ENCODE measurements at places on chromosomes 7 and 10.
A peak's percentile ranks its signal among the peaks of the same experiment; 100 is the strongest.

DNA sequence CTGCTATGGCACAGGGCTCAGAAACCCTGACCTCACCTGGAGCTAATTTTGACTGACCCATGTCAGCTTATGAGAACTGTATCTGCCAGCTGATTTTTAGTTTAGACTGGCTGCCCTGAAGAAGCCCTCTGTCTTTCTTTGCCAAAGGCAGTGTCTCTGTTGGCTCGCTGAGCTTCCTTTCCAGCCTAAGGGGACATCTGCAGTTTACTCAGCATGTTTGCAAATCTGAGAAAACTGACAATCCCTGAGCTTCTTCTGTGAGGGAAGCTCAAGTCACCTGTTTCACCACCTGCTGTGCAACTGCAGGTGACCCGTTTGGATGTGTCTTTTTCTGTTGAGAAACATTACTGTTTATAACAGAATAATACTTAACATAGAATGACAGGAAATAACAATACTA lies 46.0 kb downstream of the PRKAR2B start:
- DNase-seq = no peak

- DNase-seq = no peak
Measured at GRCh38 chr7:91013078-91013477, 251.2 kb upstream of the FZD1 start.

- no peak for DNase-seq
Measured at GRCh38 chr7:134351424-134351823, 34.7 kb upstream of the SLC35B4 start.

DNA sequence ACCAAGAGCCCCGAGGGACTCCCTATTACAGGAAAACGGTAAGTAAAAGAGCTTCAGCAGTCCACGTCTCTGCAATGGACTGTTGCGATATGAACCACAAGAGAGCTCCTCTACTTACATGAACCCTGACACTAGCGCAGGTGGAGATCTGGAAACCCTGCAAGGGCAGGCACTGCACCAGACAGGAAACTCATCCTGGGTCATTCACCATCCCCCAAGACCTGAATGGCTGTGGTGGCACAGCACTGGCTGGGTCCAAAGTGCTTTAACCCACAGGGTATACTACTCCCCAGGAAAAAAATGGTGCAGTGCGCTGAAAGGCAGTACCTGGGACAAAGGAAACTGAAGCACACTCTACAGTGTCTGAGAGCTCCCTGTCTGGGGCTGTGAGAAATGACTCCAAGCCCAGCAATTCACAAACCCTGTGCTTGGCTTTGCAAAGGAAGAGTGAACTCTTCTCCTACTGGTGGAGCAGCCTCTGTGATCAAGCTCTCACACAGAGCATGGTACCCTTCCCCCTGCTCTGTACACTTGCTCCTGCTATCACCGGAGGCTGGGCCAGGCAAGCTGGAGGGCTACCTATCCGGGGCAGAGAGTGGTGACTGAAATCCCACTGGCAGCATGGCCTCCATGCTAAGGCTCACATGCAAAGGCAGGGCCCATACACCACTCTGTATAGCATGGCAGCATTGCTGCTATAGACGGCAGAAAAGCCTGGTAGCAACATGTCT lies 44.9 kb downstream of the HIBADH start:
- DNase-seq = no peak

- no peak for DNase-seq
Measured at GRCh38 chr7:11195502-11195901, 221.8 kb downstream of the PHF14 start.

DNA sequence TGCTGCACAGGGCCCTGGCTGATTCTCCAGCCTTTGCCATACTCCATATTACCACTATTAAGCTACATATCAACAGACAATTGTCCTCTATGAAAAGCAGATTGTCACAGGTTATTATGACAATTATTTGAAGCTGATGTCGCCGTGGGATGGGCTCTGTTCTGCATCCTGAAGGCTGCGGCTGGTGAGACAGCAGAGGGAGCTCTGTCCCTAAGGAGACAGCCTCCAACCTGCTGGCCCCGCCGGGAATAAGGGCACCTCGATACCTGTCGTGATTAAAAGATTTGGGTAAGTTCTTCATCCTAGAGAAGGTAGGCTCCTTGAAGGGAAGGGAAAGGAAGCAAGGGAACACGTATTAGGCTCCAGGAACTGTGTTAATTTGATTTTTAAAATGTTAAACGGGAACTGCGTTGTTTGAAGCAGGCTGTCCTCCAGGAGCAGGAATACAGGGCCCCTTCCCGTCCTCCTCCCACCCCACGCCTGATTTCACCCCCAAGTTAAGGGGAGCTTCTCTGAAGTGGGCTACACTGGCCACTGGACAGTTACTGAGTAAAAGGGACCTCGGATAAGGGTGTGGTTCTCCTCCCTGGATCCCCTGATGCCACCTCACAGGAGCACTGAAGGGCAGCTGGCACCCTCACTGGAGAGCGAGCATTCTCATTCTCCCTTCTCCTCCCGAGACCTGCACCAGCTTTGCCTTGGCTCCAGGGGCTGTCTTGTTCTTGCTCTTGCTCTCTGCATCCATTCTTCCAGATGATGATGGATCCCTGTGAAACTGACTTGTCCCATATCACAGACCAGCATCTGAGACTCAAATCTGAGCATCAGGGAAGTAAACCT lies 11.8 kb upstream of the TIAL1 start:
- no peak for DNase-seq

DNA sequence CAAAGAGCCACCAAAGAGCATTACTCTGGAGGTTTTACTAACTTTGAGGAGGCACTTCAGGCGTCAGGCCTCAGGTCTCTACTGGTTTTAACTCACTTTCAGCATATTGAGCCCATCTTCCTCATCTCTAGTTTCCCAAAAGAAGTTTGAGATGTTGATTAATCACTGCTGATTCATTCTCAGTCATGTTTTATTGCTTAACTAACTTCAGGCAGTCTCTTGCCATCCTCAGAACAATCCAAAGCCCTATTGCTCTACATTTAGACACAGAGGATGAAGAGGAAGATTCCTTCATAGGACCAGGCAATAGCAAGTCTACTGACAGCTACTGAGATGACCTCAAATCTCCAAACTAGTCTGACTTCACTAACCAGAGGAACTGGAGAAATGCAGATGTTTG lies 39.1 kb upstream of the BET1 start:
- no peak for DNase-seq

DNA sequence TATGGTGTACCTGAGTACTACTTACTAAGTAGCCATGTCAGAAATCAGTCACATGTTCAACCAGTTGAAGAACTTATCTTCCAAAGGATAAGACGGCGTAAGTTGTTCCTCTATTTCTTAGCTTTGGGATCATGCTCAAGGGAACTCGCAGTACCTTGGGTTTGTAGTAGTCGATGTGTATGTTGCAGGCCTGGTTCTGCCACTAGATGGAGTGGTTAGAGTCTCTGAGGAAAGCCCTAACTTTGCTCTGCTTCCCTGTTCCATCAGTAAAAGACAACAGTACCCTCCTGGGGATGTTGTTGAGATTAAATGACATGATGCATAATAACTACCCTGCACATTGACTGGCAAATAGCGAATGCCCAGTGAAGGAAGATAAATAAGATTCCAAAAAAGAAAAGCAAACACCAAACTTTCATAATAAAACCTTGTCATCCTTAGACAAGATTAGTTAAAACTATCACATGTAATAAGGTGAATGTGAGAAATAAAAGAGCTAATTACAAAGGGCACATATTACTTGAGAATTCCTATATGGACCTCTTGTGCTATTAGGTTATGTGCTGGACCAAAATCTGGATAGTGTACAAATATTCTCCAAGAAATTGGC lies 165.9 kb downstream of the ABCA13 start:
- DNase-seq = no peak

- no peak for DNase-seq
Measured at GRCh38 chr10:70666960-70667798, 5.1 kb upstream of the ADAMTS14 start.

GRCh38 chr10:15335508-15335907 lies 35.6 kb downstream of the FAM171A1 start:
- no peak for DNase-seq

DNA sequence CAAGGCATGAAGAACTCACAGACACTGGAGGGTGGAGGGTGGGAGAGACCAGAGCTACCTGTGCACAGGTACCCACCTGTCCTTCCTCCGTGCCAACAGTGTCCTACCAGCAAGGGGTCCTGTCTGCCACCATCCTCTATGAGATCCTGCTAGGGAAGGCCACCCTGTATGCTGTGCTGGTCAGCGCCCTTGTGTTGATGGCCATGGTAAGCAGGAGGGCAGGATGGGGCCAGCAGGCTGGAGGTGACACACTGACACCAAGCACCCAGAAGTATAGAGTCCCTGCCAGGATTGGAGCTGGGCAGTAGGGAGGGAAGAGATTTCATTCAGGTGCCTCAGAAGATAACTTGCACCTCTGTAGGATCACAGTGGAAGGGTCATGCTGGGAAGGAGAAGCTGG lies 21.8 kb downstream of the PRSS2 start:
- DNase-seq = no peak

GRCh38 chr10:63027531-63027930 lies 105.6 kb upstream of the NRBF2 start:
- DNase-seq = no peak

- DNase-seq = no peak
Measured at GRCh38 chr10:9305018-9305655, 1250.6 kb downstream of the GATA3 start.

DNA sequence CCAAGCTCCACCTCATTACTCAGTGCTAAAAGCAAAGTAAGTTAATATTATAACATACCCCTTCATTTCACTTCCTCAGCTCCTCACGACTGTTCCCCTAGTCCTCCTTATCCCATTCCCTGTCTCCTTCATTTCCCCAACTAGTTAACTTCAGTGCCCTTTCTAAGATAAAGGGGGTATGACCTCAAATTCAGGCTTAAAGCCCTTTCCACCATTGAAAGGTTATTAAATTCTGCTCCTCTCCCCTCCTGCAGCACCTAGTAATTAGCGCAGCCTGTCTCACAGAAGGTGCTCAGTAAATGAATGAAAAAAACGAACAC lies 1.0 kb downstream of the CRPPA start:
- no peak for DNase-seq

- DNase-seq = no peak
Measured at GRCh38 chr10:132308587-132309470, 1.1 kb upstream of the STK32C start.

DNA sequence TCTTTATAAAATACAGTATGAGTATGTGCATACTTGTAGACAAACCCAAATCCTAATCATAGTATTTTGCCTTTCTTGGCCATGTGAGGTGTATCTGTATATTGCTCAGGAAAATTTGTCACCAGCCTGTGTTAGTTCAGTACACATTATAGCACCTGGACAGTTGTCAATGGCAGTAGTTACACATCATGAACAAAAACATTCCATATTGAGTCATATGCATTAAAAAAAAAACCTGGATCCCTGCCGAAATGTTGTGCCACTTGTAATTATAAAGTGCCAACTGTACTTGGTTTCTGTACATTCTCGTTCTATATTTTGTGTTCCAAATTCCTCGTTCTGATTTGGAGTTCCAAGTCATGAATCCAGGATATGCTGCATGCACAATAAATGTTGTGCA lies 410.4 kb downstream of the INHBA start:
- DNase-seq = no peak

- no peak for DNase-seq
Measured at GRCh38 chr7:100568896-100569844, 4.5 kb downstream of the SAP25 start.

- DNase-seq = no peak
Measured at GRCh38 chr7:79292834-79293233, 160.6 kb downstream of the MAGI2 start.

GRCh38 chr10:95542330-95542729 lies 18.8 kb downstream of the SORBS1 start:
- DNase-seq = no peak

- no peak for DNase-seq
Measured at GRCh38 chr7:158273138-158273651, 314.4 kb downstream of the PTPRN2 start.

- DNase-seq = peak; percentile 29
Measured at GRCh38 chr7:143008007-143008901, 18.7 kb downstream of the OR9A2 start.

DNA sequence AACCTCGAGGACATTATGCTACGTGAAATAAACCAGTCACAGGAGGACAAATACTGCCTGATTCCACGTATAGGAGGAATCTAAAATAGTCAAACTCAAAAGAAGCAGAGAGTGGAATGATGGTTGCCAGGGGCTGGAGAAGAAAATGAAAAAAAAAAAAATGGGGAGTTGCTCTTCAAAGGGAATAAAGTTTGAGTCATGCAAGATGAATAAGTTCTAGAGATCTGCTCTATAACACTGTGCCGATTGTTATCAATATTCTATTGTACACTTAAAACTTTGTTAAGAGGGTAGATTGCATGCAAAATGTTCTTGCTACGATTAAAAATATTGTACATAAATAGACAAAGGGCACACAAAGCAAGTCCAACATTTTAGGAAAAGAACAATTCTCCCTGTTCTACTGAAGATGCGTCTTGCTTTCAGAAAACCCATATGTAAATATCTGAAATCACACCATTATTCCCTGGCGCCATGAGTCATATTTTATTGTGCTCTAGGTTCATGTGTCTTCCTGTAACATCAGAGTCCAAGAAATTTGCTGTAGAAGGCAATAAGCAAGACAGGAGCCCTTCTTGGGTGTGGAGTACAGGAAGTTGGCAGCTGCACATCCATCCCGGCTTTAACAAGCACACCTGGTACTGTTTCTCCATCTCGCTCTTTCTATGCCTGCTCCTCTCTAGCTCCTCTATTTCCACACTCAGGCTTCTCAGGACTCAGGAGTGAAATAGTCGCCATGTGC lies 145.9 kb downstream of the GFRA1 start:
- DNase-seq = no peak

DNA sequence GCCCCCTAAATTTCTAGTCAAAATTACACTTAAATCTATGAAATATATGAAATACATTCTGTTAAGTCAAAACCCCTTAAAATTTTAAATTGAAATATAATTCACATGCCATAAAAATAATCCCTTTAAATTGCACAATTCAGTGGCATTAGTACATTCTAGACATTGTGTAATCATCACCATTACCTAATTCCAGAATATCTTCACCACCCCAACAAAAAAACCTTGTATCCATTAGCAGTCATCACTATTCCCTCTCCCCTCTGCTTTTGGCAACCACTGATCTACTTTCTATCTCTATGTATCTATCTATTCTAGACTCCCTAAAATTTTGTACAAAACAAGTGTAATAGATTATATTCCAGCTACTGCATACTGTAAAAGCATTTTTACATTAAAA lies 261.2 kb downstream of the GLI3 start:
- no peak for DNase-seq

- no peak for DNase-seq
Measured at GRCh38 chr10:60043561-60044241, 137.3 kb upstream of the CCDC6 start.

All from NK-92 treated with Interleukin-12 subunit alpha and Interleukin-12 subunit beta, amount 100 ng/mL, for 24 hours (cell line).